G401 (cell line): ENCODE measurements at places on chromosomes 7 and 10. TPM values are rescaled to one million over a fixed set of nuclear protein-coding genes. Genes with fewer than 3 reads are reported as not detected.

DNA sequence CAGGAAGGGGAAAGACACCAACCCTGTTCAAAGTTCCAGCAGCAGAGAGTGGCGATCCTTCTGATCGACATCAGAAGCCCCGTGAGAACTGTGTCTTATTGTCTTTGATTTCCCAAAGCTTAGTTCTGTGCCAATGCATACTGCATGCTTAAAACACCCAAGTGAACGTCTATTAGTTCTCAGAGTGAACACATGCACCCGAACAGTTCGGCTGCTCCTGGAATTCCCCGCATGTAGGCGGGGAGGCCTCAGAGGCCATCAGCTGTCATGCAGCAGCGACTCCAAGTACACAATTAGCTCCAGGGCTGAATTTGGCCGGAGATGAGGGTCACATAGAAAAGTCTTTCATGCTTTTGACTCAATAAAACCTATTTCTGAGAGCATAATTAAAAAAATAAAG, 276.9 kb downstream of the ZMYND11 start:
- DNase-seq = no peak

GRCh38 chr10:96370584-96371157, 11.9 kb upstream of the OPALIN start:
- DNase-seq = peak; percentile 60

- no peak for DNase-seq
These were observed 24.2 kb downstream of the FAM3C start for GRCh38 chr7:121371883-121372282.

DNA sequence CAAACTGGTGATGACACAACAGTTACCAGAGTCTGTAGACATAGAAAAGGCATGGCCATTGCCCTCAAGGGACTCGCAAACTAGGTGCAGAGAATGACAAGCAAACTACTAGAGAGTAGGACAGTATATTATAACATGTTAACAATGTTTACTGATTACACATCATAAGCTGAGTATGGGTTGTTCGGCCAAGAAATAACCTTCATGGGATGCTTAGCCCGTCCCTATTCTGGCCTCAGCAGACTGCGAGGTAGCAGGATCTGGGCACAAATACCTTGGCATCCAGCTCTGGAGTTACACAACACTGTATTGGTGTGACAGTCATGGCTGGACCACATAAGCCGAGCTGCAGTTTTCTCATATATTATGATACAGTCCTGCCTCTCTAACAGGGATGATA, 51.4 kb downstream of the ABCB4 start:
- DNase-seq = no peak

DNA sequence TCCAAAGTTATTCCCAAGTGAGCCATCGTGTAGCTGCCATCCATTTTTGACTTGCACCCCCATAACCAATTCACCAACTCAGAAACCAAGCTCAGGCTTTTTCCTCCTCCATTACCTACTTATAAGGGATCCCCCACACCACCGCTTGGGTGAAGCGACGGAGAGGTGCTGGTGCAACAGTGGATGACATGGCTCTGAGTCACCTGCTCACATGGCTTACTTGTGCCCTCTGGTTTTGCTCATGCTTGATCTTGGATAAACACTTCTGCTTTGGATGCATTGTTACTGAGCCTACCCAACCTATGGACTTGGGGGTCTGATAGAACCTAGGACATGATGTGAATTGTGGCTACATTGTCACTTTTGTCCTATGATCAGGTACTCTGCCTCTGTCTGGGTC, 12.0 kb upstream of the AKR1B1 start:
- DNase-seq = no peak

- no peak for DNase-seq
These were observed 10.4 kb downstream of the RALA start for GRCh38 chr7:39633563-39634477.

GRCh38 chr10:132475086-132475485, 62.5 kb upstream of the INPP5A start:
- DNase-seq = no peak

DNA sequence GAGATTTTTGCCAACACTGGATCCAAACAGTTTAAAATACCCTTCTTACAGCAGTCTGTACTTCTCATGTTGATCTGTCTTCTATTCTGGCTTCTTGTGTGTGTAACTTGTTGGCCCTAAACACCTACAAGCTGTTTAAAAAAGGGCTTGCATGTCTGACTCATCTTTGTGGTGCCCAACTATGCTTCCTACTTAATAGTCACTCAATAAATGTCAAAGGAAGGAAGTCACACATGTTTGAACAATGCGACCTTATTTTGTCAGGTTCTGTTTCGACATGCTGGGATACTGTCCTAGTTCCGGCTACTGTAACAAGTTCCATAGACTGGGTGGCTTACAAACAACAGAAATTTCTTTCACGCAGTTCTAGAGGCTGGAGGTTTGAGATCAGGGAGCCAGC, 9.4 kb upstream of the GRK5 start:
- DNase-seq = no peak

DNA sequence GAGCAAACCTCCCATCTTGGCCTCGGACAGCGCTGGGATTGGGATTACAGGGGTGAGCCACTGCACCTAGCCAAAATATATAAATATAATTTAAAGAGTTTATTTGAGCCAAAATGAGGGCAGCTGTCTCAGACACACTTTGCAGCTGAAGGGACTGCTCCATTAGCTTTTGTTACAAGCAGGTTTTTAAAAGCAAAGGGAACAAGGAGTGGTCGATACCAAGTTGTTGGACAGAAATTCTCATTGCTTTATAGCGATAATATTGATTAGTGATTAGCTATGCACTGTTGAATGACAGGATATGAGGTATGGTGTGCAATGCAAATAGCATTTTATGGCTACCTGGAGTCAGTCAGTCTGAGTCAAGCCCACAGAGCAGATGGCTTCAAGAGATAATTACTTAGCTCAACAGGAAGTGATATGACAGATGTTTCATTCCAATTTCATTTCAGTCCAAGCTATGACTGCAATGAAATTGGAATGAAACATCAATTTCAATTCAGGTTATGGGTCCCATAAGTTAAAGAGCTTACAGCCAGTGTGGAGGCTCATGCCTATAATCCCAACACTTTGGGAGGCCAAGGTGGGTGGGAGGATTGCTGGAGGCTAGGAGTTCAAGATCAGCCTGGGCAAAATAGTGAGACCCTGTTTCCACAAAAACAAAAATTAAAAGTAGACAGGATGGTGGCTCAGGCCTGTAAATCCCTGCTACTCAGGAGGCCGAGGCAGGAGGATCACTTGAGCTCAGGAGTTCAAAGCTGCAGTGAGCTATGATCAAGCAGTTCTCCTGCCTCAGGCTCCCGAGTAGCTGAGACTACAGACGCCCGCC, 23.1 kb downstream of the TYW1 start:
- DNase-seq = no peak

DNA sequence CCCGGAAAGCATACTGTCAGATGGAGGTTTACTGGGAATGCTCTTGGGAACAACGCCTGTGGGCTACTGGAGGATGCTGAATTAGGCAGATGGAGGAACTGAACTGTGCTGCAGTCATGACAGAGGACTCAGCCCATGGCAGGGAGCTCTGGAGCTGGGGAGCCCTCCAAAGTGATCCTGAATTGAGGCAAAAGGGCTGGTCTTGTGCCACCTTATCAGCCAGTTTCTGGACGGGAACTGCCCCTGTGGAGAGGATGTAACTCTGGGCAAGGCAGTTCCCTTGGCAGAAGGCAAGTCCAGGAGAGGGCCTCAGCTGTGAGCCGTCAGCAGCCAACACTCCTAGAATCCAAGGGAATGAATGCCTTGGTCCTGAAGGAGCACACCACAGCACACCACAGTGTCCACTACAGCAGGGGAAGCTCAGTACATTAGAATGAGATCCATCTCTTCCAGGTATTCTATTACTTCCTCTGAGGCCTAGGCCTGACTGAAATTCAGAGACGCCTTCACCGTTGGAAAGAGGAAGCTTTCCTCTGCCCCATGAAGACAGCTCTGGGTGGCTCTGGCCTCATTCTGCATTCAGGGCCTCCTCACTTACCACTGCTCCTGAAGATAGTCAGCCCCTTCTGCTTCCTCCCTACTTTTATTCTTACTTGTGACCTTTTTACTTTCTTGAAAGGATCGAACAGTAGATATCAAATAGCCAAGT, 139.6 kb upstream of the GPR26 start:
- no peak for DNase-seq

GRCh38 chr10:59885430-59886134, 20.8 kb downstream of the CCDC6 start:
- no peak for DNase-seq

The CDHR1 gene
- not detected in 2 replicates for total RNA-seq

The GPER1 gene
- 1.4 and 3.5 TPM in 2 replicates for total RNA-seq

The METTL27 gene
- total RNA-seq = not detected in 2 replicates

The FGF8 gene
- 7.4 and 14.8 TPM in 2 replicates for total RNA-seq

The GBX1 gene
- total RNA-seq = 0.37 TPM in 1 of 2 replicates, not detected in the other

The SCART1 gene
- 0.10 and 0.18 TPM in 2 replicates for total RNA-seq

The AKR1C2 gene
- not detected in 2 replicates for total RNA-seq
